Mucosa of gallbladder (tissue), 1 donor: ENCODE measurements at places on chromosomes 3 and 15.

DNA sequence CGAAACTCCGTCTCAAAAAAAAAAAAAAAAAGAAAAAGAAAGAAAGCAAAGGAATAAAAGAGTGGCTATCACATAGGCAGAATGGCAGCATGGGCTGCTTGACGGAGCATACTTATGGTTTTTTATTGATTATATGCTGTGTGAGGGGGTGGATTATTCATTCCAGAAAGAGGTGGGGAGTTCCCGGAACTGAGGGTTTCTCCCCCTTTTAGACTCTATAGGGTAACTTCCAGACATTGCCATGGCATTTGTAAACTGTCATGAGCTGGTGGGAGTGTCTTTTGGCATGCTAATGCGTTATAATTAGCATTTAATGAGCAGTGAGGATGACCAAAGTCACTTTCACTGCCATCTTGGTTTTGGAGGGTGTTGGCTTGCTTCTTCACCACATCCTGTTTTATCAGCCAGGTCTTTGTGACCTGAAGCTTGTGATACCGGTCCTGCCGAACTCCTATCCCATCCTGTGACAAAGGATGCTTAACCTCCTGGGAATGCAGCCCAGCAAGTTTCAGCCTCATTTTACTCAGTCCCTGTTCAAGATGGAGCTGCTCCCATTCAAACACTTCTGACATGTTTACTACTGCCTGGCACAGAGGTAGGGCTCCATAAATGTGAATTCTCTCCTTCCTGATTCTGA lies 15.8 kb upstream of the ABHD17C start:
- DNase-seq, result no peak

DNA sequence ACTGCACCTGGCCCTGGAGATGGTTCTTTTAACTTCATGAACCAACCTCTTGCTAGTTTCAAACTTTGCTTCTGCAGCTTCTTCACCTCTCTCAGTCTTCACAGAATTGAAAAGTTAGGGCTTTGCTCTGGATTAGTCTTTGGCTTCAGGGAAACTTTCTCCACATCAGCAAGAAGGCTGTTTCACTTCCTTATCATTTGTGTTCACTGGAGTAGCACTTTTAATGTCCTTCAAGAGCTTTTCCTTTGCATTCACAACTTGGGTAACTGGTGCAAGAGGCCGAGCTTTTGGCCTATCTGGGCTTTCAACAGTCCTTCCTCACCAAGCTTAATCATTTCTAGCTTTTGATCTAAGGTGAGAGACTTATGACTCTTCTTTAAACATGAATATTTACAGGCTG lies 15.7 kb upstream of the TM2D3 start:
- no peak for DNase-seq

GRCh38 chr15:45168751-45169551 lies 18.8 kb downstream of the SHF start:
- no peak for DNase-seq

GRCh38 chr3:149021830-149022229 lies 30.5 kb downstream of the GYG1 start:
- DNase-seq, result no peak

DNA sequence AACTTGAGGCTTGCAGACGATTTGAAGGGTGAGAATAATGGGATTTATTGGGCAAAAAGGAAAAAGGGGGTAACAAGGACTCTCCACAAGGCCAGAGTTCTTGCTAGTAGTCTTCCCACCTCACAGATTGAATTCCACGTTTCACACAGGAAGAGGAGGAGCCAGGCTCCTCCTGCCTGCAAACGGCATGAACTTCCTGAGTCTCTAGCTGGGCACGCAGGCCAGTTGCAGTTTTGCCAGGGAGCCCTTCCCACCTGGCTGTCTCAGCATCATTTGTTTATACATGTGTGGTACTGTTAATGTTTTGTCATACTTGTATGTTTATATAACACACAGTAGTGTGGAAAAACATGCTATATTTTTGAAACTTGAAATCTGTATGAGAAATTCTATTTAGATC lies 155.0 kb downstream of the NLGN1 start:
- DNase-seq, result no peak

- DNase-seq, result no peak
These were observed 327.9 kb upstream of the EPHA3 start for GRCh38 chr3:88779482-88779881.

DNA sequence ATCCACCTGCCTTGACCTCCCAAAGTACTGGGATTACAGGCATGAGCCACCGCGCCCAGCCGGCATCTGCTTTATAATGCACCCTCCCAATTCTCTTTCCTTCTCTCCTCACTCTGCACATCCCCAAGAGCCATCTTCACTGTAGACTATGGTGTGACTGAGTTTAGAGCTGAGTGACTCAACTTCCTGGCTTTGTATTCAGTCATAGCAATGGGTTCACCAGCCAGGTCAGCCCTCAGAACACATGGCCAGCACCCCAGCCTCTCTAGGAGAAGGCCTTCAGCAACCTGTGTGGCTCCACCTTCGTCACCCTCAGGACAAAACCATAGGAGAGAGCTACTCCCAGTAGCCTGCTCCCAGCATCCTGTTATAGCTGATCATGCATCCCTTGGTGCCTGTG lies 33.0 kb downstream of the ARID3B start:
- no peak for DNase-seq

DNA sequence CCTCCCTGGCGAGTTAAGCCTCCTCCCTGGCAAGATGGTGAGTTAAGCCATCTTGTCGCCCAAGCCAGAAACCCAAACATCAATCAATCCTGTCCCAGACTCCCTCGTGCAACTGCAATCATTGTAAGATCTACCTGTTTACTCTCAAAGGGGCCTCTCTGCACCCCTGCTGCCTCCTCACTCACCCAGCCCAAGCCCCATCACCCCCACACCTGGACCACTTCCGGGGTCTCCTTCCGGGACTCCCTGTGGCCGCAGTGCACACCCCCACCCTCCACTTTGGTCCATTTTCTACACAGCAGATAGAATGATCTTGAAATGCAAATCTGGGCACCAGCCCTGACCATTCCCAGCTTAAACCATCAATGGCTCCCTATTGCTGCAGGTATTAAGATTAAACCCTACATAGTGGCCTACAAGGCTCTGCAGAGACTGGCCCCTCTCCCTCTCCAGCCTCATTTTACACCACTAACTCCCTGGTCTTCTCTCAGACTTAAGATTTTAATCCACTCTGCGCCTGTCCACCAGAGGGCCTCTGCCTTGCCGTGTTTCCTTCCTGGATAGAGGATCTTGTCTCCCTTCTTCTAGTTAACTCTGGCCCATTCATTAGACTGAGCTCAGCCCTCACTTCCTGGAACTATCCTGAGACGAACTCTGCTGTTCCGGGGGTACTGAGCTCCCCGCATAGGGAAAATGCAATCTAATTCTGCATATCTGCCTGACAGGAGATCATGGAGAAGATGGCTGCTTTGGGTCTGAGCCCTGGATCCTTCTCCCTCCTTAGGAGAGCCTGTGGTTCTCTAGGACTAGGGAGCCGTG lies 41.9 kb upstream of the SLC6A1 start:
- DNase-seq, result peak; percentile 41

DNA sequence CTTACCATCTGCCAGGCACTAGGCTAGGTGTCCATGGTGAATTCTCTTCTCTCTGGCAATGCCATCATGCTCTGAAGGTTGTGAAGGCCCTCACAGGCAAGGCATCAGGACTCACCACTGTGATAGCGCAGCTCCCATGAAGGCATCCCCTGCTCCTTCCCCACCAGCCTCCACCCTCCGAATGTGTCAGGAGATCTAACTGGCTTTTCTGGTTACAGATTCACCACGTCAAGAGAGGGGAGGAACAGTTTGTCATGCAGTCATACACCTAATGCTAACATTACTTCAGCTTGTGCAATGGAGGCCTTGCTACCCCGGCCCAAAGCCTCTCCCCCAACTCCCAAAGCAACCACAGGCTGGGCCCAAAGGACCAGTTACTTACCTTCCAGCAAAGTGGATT lies 8.9 kb upstream of the CMTM8 start:
- DNase-seq, result no peak

DNA sequence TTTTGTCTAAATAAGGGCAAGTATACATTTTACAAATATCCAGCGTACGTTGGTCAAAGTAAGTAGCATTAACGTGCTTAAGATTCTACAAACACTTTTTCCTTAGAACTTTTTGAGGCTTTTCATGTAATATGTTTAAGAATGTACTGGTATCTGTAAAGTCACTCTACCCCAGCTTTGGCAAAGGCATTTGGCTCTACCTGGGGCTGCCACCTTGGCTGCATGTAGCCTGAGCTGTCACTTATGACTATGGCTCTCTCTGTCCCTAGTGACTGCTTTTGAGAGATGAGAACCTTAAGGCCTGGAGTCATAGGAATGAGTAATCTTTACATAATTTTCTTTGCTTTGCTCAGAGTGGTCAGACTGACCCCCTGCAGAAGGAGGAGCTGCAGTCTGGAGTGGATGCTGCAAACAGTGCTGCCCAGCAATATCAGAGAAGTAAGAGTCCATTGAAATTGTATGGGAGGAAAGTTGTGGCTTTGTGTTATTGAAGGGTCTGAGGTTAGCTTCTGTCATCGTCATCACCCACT lies 61.2 kb downstream of the IQGAP1 start:
- no peak for DNase-seq

DNA sequence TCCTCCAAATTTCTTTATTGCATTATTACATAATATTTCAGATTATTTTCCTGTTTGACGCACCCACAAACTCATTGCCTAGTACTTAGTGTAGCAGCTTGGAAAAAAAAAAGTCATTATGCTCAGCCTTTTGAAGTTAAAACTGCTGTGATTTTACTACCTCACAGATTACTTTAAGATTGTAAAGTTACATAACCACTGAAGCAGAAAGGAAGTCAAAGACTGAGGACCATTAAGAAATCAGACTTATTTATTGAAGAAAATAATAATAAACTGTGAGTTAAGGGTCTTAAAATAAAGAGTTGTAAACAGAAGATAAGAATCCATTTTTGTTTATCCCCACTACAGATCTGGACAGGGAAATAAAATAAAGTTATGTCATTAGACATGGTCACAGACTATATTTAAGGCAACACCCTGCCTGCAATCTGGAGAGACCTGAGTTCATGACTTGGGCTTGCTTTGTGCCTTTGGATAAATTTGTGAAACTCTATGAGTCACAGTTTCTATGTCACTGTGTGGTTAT lies 212.1 kb upstream of the ROBO2 start:
- no peak for DNase-seq

DNA sequence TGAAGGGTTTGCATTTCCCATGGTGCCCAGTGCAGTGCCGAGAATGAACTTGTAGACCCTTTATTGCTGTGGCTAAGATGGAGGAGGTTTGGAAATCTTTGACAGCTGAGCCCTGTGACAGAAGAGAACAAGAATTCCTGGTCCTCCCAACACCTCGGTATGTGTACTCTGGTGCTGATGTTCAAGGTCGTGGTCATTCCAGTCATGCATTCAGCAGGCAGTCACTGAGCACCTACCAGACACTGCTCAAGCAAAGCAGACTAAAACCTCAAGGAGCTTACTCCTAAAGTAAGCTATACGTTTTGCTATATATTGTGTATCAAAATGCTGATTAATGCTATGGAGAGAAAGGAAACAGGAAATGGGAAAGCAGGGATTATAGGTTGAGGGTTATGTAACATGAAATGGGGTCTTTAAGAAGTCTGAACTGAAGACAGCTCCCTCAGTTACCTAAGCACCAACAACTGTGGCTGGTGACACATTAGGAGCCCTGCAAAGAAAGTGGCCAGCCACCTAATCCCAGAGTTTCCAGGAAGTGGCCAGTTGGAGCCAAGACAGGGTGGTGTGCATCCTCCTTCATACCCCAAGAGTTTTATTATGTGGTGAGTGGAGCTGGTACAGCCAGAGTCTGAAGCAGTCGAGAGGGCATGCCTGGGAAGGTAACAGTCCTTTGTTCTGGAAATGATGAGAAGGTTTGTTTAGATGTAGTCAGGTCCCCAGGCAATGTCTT lies 65.0 kb downstream of the CCNL1 start:
- DNase-seq, result no peak

GRCh38 chr3:111859061-111859973 lies at the start of gene PHLDB2:
Gene PHLDB2 (plus strand): TSS chr3:111859265. CDS start chr3:111884078, 24,813 bp downstream.
- peak; percentile 59 for DNase-seq

DNA sequence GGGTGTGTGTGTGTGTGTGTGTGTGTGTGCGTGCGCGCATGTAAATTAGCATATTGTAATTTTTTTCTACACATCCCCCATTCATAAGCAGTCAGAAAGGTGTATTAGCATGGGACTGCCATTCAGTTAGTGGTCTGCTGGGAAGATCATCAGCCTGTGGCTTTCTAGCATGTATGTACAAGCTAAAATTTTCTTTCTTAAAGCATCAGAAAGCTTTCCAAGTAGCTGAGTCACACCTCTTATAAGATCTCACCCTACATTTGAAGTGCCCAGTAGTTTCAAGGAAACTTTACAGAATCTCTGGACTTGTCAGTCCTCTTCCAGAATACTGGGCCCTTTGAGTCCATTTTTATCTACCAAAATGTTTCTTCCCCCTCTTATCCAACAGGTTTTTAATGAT lies 411.4 kb upstream of the TPRG1 start:
- no peak for DNase-seq

DNA sequence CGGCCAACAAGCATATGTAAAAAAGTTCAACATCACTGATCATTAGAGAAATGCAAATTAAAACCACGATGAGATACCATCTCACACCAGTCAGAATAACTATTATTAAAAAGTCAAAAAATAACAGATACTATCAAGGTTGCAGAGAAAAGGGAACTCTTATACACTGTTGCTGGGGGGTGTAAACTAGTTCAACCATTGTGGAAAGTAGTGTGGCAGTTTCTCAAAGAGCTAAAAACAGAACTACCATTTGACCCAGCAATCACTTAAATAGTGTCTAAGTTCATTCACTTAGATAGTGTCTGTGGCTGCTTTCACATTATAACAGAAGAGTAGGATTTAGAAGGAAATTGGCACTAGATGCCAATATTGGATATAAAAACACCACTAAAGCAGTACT lies 49.7 kb downstream of the CGGBP1 start:
- DNase-seq, result no peak

GRCh38 chr3:183762304-183762703 lies 63.1 kb downstream of the MAP6D1 start:
- no peak for DNase-seq

DNA sequence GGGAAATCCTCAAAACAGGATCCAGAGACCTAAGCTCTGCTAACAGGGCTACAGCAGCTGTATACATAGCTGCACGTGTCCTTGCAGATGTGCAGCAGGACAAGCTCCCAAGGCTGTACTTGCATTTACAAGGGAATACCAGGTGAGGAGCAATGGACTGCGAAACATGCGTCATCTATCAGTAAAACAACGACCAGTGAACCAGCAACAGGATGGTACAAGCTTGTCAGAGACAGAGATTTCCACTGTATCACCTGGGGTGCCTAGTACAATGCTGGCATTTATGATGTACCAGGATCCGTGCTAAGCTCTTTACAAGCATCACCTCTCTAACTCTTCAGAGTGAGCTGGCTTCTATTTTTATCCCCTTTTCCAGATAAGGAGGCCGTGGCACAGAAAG lies 227.3 kb downstream of the FOXP1 start:
- no peak for DNase-seq

DNA sequence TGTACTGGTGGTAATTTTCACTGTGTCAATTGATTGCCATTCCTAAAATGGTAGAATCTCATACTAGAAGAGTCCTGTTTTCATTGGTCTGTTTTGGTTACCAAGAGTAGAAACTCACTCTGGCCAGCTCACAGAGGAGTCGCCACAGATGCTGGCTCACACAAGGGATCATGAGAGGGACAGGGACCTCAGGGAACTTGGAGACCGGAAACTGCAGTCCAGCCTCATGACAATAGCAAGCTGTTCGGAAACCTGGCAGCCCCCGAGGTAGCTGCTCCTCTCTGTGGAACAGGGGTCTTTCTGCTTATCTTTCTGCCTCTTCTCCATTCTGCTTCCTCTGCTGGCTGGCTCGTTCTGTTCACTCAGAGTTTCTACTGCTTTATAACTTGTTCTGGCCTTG lies 192.9 kb downstream of the PLCL2 start:
- no peak for DNase-seq
